ENCODE measurements at places on chromosomes 7 and 10.

- no peak for DNase-seq
Measured at GRCh38 chr7:24980534-24981170, 674 bp upstream of the OSBPL3 start.

DNA sequence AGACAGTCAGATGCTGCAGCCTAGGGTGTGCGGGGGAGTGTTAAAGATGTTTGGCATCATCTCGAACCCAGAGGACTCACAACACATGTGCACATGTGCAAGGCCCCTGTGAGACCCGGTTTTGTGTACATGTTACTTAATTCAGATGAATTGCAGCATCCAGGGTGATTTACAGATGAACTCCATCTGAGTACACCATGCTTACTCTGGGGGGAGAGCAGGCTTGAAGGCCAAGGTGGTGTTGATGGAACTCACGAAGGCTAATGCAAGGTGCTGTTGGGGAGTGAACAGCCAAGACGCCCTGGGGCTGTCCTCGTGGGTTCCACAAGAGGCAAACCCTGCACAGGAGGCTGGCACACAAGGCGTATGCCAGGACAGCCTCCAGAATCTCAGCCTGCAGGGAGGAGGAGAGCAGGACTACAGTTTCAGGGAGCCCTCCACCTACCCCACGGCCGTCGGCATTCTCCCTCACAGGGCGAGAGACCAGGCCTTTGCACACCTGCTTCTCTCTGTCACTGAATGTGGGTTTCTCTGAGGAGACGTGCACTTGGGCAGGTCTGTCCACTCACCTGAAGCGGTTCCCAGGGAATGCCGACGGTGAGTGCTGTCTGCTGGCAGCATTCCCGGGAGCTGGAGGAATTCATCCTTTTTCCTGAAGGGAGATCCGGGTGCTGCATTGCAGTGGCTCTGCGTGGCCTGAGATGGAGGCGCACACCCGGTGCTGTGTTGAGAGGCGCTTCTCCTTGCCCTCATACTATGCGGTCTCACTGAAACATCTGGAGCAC, 178.5 kb upstream of the RNF32 start:
- DNase-seq, result no peak

- no peak for DNase-seq
Measured at GRCh38 chr7:16904076-16904475, 22.3 kb upstream of the AGR3 start.

DNA sequence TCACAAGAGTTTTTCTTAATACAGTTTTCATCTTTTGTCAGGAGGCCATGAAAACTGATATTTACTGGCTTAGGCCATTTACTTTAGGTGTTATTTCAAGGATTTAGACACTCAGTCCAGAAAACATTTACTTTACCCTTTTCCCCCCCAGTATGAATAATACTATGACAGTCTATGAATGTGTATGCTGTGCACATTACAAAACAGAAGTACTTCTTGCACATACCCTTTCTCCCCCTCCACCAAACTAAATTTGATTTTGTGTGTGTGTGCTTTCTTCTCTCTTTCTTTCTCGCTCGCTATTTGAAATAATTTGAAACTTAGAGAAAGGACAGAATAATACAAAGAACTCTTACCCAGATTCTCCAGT, 41.3 kb downstream of the RBM33 start:
- DNase-seq, result no peak

DNA sequence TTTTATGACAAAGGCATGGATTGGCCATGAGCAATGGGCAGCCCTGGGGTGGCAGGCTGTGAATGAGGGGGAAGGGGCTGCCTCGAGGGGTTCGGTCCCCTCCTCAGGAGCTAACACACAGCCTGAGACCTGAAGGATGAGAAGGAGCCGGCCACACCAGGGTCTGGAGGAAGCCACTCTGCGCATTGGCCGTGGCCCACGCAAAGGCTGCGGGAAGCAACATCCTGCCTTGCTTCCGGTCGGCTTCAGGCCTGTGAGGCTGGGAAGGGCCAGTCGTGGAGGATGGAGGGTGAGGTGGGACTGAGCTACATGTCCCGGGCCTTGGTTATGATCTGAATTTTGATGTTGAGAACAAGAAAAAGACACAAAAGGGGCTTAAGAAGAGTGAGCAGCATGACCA, 49.4 kb downstream of the RGS10 start:
- DNase-seq, result no peak

DNA sequence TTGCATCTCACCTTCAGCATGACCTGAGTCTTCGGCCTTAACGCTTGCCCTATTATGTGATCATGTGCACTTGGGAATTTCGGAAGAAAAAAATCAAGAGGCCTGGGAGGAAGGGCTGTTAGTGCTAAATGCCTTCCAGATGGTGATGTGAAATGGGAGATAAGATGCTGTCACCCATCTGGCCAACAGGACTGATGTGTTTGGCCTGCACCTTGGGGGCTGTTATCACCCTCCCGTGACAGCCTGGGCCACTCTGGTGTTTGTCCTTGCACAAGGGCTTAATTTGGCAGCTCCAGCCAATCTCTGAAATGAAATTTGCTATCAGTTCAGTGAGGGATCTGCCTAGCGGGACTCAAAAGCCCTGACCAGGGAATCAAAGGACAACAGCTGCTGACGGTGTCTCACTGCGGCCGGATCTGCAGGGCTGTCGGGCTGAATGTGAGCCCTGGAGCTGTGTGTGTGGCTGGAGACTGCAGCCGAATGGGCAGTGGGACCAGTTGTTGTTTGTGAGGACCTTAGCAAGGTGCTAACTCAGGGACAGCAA, 131.4 kb upstream of the BTBD16 start:
- DNase-seq, result no peak

GRCh38 chr10:3099291-3100092, 32.1 kb downstream of the PFKP start:
- DNase-seq, result no peak

- DNase-seq, result no peak
Measured at GRCh38 chr10:124707144-124707467, 37.1 kb downstream of the FAM53B start.

DNA sequence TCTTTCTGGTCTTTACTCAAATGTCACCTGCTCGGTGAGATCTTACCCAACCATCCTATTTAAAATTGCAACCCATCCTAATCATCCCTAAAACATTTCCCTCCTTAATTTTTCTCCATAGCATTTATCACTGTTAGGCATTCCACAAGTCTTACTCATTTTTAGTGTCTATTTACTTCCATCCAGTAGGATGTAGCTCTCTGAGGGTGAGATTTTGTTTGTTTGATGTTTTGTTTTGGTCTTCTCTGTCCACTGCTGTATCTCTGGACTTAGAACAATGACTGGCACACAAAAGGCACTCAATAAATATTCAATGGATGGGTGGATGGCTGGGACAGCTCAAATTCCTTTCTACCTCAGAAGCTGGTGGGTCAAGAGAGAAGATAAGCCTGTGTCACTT, 15.8 kb upstream of the DUSP5 start:
- DNase-seq, result no peak

- no peak for DNase-seq
Measured at GRCh38 chr7:24769851-24770250, 12.6 kb upstream of the GSDME start.

- DNase-seq, result no peak
Measured at GRCh38 chr7:90919816-90920215, 323.7 kb downstream of the CDK14 start.

GRCh38 chr10:131079314-131079713, 232.2 kb downstream of the TCERG1L start:
- no peak for DNase-seq

DNA sequence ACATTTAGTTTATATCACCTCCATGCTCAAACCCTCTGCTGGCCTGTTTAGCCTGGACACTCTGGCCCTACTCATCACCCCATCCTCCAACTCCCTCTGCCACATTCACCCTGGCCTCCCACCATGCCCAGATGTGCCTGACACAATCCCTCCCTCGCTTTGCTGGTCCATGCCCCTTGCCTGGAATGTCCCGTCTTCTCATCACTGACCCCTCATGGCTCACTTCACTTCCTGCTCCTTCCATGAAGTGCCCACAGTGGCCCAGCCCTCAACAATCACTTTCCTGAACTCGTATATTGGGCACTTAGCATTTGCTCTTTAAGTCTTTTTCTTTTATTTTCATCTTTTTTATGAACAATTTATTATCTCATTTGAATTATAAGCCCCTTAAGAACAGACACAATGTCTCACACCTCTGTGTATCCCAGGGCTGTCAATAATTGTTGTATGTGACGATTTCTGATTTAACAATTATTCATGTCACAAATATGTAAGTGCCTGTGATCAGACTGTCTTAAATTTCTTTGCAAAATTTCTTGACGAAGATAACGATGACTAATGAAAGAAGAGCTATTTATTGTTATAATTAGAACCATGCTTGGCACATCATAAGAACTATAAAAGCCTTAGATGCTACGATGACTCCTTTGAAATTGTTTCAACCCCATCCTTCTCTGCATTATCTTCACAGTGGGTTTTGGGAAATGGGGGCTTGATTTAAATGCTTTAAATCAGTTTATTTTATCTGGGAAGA, 209.9 kb upstream of the YAE1 start:
- DNase-seq, result no peak

DNA sequence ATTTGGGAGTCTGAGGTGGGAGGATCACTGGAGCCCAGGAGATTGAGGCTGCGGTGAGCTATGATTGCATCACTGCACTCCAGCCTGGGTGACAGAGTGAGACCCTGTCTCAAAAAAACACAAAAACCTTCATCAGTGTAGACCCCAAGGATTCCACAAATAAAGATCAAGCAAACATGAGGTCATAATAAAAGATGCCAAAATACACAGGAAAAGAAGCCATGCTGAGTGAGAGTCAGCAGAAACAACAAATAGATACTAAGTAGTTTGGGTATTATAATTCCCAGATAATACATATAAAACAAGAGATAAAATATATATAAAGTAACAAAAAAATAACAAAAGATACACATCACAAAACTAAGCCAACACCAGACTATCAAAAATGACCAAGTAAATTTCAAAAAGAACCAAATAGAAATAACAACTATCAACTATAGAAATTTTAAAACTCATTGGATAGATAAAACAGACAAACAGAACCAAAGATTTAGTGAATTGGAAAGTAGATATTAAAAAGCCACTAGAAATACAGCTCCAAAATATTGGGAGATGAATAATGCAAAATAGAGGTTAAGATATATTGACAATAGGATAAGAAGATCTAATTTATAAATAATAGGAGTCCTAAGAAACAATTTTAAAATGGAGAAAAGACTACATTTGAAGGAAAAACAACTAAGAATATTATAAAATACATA, 48.9 kb upstream of the FHIP2A start:
- DNase-seq, result no peak

DNA sequence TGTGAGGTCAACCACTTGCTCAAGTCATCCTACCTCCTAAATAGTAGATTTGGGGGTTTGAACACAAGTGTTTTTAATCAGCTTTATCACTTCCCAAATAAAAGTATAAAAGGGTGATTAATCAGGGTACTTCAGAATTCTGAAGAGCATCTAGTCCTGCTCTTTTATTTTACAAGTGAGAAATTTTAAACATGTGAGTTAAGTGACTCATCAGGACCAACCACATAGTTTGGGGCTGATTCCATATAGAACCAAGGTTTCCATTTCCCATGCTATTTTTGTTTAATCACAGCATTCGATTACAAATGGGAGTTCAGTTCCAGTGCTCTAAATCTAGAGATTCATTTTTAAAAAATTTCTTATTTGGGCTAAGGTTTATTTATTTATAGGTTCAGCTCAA, 113.4 kb downstream of the GPR158 start:
- no peak for DNase-seq

DNA sequence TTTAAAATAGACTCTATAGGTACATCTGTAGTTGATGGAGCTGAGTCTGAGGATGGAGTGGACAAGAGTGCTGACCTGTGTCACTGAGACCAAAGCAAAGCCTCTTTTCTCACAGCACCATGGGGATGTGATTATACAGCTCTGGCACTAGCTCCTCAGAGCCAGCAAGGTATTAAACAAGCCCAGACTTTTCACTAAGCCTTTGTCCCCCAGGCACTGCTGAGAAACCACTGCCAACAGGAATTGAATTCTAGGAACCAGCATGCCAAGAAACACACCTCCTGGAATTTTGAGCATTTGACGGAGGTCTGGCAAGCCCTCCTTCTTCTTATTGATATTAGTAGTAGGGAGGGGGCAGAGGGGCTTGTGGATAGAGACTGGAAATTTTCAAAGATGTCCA, 147.0 kb downstream of the C1GALT1 start:
- DNase-seq, result no peak

DNA sequence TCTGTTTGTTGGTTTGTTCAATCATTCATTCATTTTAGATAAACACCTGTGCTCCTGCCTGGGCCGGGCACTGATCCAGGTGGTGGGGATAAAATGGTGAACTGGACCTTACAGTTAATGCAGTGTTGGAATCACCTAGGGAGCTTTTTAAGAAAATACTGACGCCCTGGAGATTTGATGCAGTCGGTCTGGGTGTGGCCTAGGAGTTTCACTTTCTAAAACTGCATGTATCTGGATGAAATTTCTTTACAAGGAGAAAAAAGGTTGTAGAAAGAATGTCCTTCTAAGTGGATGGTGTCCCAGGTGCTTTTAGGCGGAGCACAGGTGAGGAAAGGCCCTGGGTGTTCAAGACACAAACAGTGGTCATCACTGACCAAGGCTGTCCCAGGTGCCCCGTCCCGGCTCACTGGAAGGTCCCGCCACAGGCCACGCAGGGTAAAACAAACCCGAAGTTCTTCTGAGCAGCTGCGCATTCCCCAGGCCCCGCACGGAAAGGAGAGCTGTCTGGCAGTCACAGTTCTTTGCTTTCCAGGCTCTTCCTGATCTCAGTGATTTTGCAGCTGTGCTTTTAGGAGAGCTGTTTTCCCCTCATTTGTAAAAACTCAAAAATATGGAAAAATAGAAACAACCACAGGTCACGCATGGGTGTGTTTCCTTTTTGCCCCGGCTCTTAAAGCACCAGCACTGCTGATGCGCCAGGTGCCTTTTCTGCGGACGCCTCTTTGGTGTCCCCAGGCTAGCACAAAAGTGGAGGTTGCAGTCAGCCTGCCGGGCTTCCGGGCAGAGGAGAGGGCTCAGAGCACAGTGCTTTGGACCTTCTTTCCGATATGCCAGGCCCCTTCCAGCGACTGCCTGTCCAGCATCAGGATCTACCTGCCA, 161.9 kb downstream of the GRK5 start:
- DNase-seq, result no peak

GRCh38 chr7:104416866-104417393, 88.5 kb downstream of the LHFPL3 start:
- DNase-seq, result no peak

- DNase-seq, result no peak
Measured at GRCh38 chr10:16648366-16648765, 126.7 kb upstream of the C1QL3 start.

GRCh38 chr10:44946205-44946604, 13.4 kb upstream of the RASSF4 start:
- DNase-seq, result no peak

- no peak for DNase-seq
Measured at GRCh38 chr7:85022064-85022697, 164.7 kb downstream of the SEMA3D start.

Data from stimulated activated CD8-positive, alpha-beta memory T cell treated with anti-CD3 and anti-CD28 coated beads, Interleukin-15, amount 100 ng/mL, for 4 hours (primary cell).